ENCODE measurements at places on chromosomes 1 and 21.
A peak's percentile ranks its signal among the peaks of the same experiment; 100 is the strongest.

DNA sequence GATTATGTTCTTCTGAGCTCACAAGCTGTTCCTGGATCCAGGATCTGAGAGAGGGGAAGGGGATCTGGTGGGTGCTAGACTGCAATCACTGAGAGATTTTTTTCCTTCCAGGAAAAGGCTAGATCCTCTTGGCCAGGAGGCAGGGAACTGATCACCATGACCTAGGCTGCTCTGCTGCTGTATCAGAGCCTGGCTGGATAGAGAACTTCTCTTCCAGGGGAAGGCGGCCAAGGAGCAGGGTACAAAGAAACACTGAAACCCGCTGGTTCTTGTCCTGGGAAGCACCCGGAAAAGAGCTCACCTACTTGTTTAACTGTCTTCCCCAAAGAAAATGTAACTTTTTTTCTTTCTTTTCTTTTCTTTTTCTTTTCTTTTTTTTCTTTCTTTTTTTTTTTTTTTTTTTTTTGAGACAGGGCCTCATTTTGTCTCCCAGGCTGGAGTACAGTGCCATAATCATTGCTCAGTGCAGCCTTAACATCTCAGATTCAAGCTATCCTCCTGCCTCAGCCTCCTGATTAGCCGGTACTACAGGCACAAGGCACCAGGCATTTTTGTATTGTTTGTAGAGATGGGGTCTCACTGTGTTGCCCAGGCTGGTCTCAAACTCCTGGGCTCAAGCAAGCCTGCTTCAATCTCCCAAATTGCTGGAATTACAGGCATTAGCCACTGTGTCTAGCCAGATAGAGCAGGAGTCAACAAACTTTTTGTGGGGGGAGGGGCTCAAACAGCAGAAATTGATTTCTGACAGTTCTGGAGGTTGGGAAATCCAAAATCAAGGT is 12.4 kb upstream of the RPS6KA1 start:
- no peak for DNase-seq

DNA sequence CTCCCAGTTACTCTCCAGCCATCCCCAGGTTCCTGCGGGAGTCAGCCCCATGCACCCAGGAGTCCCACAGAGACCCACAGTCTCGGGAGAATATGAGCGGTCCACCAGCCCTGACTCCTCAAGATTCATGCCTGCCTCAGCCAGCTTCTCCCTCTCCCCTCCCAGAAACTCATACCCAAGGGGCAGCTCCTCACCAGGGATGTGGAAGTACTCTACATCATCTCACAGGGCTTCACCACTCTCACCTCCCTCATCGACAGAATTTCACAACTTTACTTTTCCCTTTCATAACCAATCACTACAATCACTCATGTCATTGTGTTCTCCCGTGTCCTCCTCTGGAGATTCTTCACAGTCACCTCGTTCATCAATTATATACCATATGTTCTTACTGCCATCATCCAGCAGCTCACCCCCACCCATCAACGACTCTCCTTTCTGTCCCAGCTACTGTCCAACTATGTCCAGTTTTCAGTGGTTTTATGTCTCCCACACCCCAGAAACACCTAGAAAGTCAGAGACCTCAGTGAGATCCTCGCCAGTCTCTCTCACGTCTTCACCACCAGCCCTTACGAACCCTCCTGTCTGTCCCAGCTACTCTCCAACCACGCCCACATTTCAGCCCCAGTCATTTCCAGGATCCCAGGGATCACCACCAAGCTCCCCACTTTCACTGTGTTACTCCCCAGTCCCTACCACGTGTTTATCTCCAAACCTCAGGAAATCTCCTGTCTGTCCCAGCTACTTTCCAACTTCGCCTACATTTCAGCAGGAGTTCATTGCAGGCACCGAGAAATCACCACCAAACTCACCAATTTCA is 1530.1 kb upstream of the TPTE start:
- no peak for DNase-seq

DNA sequence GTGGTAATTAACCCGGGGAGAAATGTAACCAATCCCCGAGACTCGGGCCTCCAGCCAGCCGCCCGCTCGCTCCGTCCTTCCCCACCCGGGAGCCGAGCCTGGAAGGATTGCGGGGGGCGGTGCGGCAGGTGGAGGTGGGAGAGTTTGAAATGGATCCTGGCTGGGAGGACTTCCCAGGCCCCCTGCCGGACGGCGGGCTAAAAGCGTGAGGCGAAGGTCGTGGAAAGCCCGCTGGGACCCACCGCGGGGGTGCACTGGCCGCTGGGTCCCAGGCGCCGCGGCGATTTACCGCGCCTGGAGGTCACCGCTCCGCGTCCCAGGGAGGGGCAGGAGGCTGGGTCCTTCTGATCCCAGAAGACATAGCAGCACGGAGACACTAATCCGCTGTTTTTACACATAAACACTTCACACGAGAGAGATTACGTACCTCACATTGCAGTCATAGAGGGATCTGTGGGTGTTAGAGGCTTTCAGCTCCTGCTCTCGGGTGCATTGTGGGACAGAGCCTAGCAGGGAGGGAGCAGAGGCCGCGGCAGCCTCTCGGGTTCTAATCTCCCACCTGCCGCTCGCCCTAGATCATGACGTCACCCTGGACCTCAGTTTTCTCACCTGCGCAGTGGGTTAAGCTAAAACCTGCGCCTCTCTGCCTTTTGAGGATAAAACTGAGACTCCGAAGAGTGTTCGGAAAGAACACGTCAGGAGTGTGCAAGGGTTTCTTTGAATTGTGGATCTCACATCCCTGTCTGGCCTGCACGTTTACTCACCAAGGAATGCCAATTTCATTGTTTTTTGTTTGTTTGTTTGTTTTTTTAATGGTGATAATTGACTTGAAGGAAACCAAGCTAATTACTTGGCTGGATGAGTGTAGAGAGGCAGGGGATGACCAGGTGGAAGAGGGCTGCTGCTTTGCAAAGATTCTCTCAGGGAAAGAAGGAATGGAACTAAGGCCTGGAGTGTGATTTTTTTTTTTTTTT is 17.1 kb upstream of the TMEM9 start:
- peak; percentile 41 for DNase-seq

DNA sequence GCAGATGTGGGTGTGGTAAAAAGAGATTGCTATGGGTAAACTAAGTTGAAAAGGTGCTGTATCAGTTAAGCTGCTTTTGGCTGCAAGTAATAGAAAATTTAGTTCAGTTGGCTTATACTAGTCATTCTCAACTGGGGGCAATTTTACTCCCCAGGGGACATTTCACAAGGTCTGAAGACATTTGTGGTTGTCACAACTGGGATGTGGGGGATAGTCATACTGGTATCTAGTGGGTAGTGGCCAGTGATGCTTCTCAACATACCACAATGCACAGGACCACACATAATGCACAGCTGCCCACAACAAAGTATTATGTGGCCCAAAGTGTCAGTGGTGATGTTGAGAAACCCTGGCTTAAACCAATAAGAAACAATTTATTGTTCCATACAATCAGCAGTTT is 31.4 kb downstream of the SERTAD4 start:
- no peak for DNase-seq

DNA sequence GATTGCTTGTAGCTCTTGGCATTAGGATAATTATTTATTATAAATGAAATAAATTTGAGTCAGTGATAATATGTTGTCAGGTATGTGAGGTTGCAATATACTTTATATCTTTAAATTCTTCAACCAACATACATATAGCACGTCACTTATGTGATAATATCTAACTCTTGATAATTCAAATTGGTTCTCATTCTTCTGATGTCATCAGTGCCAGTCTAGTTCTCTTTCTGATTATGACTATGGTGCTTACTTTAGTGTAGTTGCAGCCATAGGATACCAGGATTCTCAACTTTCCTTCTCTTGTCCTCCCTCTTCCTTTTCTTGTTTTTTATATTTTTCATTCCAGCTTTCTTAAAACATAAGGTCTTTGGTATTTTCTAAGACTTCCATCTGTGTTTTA is 34.8 kb upstream of the ATP6V1G3 start:
- DNase-seq: no peak

- no peak for DNase-seq
These were observed 1326.3 kb downstream of the BRINP3 start for GRCh38 chr1:189151361-189151760.

DNA sequence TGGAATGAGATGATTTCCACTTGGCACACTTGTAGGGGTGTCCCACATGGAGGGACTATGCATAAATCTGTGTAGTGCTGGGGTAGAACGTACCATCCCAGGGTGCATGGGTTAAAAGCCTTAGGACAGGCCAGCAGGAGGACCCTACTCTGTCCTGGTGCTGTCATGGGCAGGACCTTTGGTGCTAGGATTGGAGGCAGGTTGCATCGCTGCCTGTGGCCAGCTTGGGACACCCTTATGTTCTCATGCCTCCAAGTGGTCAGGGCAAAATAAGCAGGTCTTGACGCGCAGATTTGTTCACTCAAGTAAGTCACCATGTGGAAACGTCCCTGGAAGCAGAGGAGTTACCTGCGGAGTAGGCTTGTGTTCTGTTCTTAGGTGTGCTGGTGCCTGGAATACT is 49.5 kb upstream of the RAB3GAP2 start:
- DNase-seq: no peak

- no peak for DNase-seq
These were observed 218.0 kb upstream of the KIAA0040 start for GRCh38 chr1:175410560-175410959.

DNA sequence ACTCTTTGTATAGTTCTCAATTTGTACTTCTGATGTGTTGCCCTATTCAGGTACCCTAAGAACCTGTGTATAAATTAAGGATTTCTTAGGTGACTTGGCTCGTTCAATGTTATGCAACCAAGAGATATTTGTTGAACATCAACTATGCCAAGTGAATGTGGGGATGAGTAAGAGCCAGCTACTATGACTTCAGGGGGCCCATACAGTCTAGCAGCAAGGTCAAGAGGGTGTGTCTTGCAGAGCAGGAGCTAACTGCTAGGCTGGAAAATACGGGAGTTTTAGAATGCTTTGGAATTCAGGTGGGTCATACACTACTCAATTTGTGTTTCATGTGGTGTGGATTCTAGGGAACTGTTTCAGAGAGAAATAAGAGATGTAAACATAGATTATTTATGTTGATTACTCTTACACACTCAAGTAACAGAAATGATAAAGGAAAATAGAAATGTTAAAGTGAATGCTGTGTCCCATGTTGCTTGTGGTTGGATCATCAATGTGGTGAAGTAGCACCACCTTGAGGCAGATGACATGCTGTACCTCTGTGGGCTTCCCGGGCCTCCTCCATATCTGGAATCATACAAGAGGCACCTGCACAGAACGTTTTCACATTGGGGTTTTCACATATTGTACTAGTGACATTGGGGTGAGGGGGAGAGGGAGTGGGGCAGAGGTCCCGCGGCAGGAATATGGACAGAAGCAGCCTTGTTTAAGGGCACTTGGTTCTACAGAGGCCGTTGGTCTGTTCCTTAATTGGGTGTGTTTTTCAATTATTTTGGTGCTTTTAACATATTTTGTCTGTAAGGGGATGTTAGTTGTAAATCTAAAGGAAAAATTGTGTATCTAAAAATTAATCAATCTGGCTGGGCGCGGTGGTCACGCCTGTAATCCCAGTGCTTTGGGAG is 12.4 kb downstream of the ARPC5 start:
- DNase-seq: peak; percentile 66

- DNase-seq: no peak
These were observed 50.7 kb upstream of the ACOT11 start for GRCh38 chr1:54497338-54497737.

DNA sequence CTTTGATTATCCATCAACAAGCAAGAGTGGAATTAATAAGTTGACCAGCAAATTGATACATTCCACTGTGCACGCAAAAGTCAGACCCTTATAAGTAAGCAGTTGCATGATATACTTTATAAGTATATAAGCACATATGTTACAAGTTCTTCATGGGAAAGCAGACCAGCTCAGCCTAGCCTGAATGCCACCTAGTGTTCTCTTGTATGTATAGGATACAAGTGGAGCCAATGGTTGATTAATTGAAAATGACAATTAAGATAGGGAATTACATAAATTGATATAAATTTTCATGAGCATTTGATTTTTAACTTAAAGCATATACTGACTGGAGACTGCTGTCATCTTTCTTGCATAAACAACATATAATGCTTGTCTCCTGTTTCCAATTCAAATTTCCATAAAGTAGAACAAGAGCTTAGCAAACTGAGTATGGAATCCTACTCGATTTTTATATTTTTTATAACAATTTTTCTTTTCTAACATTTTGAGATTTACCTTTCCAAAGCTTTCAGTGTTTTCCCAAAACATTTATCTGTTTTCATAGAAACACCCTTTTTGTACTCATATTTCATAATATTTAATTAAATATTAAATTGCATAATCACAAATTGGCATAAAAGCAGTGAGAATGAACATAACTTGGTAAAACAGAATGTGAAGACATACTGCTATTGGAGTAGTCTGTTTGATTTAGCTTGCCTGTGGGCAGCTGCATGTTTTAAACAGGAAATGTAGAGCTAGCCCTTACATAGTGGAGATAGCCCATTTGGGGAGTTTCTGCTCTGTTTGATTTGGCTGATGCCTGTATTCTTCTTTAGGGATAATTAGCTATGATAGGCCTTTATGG is 62.8 kb downstream of the MAGI3 start:
- no peak for DNase-seq

DNA sequence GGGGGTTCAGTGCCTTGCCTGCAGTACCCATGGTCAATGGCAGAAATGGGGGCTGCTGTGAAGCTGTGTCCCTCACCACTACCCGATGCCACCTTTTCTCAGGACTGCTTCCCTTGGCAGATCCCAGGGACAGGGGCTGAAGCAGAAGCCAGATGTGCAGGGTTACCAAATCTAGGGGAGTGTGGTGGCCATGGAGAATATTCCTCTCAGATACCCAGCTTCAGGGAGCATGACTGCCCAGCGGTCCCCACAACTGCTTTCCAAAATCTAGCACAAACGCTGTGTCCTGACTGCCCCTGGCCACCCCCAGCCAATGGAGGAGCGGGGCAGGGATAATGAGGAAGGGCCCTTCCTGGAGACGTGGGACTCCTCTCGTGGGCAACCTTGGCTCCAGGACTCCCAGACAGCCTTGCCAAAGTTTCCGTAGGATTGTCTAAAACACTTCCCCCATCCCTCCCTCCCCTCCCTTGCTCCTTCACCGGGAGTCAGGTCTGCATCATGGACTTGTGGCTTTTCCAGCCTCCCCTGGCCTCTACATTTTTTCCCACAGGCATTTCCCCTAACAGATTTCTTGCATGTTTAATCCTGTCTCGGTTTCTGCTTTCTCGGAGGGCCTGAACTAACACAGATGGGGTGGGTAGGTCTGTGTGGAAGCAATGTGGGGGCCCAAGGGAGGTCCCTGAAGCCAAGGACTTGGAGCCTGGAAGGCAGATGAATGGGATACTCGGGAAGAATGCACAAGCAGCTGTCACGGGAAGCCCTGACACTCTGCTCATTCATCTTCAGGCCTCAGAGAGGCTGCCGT is 80.5 kb downstream of the OMA1 start:
- no peak for DNase-seq

DNA sequence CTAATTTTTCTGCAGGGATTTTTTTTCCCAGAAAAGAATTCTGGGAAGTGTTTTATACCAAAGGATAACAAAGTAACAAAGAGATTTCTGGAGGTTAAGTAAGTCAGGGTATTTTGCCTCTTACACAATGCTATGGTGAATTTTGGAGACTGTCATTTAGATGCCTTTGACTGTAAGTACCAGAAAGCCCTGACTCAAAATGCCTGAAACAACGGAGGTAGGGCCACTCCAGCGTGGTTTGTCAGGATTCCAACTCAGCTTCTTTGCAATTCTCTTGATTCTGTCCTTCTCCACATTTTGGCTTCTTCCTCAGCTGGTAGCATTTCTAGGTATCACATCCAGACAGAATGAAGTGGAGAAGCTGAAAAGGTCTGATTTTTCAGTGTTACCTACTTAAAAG is 106.5 kb downstream of the UCHL5 start:
- no peak for DNase-seq

GRCh38 chr1:160108888-160109662 is 6.5 kb upstream of the ATP1A2 start:
- DNase-seq: no peak
